SK-N-SH (cell line): ENCODE measurements at places on chromosomes 6 and 20.

DNA sequence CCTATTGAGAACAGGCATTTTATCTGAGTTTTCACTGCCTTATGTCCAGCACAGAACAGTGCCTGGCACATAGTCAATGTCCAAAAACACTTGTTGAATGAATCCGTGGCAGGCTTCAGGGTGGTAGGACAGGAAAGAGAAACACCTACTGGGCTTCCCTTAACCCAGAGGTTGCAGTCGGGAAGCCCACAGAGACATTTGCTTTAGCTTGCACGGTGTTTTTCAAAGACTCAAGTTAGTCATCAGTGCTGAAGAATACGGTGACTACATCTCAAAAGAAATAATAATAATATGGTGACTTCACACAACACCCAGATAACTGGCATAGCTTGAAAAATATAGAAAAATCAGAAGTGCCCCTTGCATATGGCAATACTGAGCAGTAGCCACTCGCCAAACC is 160.4 kb downstream of the CD83 start:
- no peak for DNase-seq

- DNase-seq = peak; percentile 80
These were observed 44.0 kb downstream of the EFCAB8 start for GRCh38 chr20:32902456-32903420.

DNA sequence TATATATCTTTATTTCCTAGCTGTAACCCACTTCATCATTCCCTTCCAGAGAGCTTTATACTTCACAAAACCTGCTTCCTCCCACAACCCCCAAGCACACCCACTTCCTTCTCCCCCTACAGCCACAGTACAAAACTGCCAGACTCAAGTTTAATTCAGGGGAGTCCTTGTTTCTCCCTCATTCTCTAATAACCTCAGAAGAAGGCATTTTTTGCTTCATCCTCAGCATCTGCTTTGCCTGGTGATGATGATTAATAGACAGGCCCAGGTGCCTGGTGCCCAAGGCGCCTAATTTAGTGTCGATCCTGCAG is 414.3 kb downstream of the KIF16B start:
- no peak for DNase-seq

- DNase-seq = no peak
These were observed 21.5 kb downstream of the GSTA3 start for GRCh38 chr6:52887910-52888524.

DNA sequence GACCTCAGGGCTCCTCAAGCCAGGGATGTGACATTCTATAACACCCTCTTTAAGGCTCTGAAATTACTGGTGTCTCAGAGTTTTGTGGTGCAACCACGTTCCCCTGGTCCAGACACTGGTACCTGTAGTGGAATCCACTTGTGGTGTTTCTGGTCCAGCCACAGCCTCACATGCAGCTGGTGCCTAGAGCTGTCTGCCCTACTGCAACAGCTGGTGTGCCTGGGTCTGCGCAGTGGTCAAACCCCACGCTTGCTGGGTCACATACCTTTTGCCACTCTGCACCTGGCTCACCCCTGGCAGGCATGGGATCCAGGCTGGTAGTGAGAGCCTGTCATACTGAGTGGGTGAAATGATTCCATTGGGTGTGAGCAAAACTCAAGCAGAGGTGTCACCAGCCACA is 1230.2 kb upstream of the EYS start:
- DNase-seq = no peak

DNA sequence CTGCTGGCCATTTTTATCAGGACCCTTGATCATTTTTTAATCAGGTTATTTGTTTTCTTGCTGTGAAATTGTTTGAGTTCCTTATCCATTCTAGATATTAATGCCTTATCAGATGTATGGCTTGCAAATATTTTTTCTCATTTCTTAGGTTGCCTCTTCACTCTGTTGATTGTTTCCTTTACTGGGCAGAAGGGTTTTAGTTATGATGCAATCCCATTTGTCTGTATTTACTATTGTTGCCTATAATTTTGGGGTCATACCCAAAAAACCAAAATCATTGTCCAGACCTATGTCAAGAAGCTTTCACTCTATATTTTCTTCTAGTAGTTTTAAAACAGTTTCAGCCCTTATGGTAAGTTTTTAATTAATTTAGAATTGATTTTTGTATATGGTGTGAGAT is 172.5 kb downstream of the SLC24A3 start:
- DNase-seq = no peak
